ENCODE measurements at places on chromosomes 4 and X.

GRCh38 chr4:23333946-23334878 is 555.6 kb downstream of the PPARGC1A start:
- DNase-seq = no peak

DNA sequence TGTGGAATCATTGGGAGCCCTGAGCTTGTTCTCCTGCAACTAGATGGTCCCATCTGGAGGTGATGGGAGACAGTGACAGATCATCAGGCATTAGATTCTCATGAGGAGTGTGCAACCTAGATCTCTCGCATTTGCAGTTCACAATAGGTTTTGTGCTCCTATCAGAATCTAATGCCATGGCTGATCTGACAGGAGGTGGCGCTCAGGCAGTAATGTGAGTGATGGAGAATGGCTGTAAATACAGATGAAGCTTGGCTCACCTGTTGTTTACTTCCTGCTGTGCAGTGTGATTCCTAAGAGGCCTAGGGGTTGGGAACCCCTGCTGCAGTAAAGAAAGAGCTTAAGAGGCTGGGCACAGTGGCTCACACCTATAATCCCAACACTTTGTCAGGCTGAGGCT is 42.2 kb upstream of the PUDP start:
- no peak for DNase-seq

DNA sequence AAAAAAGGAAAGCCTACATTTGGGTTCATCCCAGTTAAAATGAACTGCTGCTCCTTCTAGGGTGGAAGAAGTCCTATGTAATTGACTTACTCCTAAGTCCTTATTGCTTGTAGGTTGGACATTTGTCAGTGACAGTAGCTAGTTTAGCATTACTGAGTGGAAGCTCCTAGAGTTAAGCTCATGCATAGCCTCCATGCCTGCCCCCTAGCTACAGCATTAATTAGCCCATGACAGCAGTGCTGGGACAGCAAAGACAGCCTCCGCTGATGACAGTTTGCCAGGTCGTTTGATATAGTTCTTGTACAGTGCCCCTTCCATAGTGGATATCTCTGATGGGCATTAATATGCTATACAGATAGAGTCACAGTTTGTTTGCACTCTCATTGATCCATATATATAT is 18.7 kb upstream of the GALNTL6 start:
- no peak for DNase-seq

DNA sequence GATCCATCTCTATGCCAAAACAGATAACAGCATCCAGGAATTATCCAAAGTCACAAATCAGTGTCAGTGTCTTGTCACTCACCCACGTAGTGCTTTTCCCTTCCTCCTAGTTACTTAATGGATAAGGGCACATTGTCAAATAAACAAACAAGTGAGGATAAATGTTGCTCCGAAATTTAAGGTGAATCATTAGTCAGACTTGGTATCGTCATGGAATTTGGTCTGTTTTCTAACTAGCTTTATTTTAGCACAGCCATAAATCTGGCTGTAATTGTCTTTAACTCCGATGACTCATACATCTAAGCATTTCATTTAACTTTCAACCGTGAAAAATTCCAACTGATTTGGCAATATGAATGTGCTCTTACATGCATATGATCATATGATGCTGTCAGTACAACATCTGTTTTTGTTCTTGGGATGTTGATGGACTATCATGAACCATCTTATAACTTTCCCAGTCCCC is 83.3 kb downstream of the SNCA start:
- DNase-seq = no peak

DNA sequence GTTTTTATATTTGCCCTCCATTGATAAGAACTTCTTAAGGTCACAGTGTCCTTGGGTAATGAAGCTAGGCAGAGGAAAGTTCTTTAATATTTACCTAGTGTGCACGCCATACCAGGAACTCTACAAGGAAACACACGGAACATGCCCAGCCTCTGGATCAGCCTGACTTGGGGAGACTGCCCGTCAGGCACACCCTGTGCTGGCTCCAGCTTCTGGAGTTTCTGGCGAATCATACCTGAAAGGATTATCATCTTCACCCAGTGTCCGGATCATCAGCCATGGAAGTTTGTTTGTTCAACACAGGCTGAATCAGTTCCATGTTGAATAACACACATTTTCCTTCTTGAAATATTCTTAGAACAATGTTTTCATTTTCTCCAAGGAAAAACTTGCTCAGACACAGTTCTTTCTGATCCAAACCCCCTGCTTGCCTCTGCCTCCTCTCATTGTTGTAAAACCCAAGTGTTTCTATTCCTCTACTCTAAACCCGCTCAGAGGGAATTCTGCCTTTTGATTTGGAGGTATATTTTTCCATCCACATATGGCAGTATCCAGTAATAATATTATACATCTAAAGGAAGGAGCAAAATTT is 176.7 kb downstream of the SHROOM3 start:
- DNase-seq = no peak

DNA sequence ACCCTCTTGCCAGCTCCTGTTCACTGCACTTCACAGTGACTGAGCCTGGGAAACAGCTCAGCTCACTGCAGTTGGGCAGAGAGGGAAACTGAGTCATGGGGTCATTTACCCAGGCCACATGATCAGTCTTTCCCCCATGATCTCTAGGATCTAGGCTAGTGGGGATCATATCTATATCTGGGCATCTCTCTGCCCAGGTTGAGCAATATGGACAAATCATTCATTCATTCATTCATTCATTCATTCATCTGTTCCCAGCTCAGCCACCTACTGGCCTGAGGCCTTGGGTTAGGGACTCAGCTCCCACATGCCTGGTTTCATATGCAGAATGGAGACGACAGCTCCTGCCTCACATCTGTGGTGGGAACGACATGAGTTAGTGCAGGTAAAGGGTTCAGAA is 45.3 kb upstream of the HMX1 start:
- DNase-seq = no peak

GRCh38 chrX:54641530-54641929 is 111.5 kb downstream of the GNL3L start:
- DNase-seq = no peak

DNA sequence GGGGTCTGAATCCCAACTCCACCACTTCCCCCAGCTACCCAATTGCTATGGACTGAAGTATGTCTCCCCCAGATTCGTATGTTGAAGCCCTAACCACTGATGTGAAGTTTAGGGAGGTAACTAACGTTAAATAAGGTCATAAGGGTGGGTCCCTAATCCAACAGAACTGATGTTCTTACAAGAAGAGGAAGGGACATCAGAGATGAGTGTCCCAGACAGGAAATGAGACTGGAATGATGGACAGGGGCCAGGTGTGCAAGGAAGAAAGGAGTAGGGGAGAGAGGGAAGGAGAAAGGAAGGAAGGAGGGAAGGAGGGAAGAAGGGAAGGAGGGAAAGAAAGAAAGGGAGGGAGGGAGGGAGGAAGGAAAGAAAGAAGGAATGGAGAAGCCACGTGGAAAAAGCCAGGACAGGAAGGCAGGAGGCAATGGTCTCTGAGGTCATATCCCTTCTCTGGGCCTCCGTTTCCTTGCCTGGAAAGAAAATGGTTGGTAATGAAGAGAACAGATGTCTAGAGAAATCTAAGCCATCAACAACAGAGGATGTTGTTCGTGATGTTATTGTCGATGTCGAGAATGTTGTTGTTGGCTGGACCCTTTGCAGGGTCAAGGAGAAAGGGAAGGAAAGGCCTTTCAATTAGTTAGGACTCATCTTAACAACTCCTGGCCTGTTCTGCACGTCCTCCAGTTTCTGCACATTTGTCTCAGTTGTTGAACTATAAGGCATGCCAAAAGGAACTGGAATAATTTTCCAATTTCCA is 59.0 kb upstream of the FGFBP2 start:
- no peak for DNase-seq

- no peak for DNase-seq
Observed at GRCh38 chr4:24249972-24250371, 334.4 kb downstream of the DHX15 start.

DNA sequence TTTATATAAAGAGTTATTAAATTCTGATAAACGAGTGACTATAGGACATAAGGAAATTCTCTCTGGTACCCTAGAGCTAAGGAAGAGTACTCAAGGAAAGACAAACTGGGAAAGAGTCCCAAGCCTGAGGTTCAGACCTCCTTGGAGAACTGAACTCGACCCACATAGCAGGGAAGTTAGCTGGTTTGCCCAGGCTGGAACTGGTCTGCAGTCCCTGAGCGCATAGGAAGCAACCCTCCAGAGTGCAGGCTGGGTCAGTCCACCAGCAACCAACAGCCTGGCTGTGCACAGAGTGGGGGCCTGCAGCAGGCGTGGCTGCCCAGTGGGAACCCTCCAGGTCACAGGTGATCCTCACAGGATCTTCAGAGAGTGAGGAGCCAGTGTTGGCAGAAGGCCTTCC is 114.1 kb downstream of the SOWAHB start:
- no peak for DNase-seq

DNA sequence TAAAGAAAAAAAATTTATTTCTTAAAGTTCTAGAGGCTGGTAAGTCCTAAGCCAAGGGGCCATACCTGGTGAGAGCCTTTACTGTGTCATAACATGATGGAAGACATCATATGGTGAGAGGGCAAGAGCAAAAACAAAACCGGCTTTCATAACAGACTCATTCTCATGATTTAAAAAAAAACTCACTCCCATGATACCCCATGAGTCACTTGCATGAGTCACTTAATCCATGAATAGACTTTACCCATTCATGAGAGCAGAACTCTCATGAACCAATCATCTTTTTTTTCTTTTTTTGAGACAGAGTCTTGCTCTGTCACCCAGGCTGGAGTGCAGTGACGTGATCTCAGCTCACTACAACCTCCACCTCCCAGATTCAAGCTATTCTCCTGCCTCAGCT is 369.7 kb upstream of the DIAPH2 start:
- DNase-seq = no peak

DNA sequence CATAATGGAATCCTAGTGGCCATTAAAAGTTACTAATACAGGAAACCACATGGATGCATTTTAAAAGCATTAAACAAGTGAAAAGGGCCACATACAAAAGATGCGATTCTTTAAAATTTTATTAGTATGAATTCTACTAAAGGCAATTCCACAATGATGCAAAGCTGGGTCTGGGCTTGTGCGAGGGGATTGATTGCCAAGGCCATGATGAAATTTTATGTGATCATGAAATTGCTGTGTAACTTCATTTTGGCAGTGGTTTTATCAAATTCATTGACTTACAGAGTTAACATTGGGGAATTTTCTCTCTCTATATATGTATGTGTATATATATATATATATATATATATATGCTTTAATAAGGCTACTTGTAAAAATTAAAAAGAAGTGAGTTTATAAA is 1142.5 kb upstream of the IGFBP7 start:
- no peak for DNase-seq

GRCh38 chr4:180932370-180933001 is 1310.7 kb upstream of the TENM3 start:
- no peak for DNase-seq

- DNase-seq = no peak
Observed at GRCh38 chrX:8748855-8749254, 16.9 kb upstream of the ANOS1 start.

DNA sequence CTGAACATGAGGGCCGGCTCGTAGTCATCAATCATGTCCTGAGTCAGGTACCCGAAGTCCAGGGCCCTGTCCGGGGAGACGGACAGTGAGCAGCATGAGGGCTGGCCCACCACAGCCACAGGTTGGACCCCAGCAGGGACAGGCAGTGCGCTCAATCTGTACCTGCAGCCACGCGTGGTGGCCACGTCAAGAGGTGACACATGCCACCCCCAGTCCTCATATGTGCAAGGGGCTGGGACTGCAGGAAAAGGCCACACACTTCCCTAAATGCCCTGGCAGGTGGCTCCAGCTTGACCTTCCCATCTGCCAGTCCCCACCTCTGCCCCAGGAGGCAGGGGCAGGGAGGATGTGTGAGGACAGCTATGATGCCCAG is 73.8 kb upstream of the MXD4 start:
- no peak for DNase-seq

DNA sequence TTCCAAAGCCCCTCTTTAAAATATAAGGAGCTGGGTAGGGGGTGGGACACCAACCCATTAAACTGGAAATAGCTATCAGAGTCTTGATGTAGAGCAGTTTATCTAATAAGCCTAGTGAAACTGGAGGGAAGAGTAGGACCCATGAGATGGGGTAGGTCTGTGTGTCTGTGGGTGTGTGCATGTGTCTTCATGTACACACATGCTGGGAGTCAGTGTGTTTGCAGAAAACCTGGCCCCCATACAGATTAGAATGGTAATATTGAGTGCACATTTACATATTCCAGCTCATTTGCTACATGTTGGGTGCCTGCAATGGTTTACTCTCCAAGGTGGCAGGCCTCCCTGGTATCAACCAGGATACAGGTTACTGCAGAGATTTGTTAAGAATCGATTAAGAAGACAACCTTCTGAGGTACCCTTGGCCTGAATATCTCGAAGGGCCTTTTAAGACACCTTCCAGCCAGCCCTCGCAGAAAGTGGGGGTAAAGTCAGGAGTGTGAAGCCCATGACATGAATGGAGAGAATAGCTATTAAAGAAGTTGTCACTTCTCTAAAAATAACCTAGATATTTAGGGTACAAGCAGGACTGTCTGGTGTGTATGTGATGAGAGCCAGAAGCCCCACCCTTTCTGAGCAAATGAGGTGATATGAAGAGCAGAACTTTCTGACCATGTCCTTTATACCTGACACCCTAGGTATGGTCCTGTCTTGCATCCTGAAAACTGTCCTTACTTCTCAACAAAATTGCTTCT is 75.7 kb upstream of the TEX13D start:
- no peak for DNase-seq

DNA sequence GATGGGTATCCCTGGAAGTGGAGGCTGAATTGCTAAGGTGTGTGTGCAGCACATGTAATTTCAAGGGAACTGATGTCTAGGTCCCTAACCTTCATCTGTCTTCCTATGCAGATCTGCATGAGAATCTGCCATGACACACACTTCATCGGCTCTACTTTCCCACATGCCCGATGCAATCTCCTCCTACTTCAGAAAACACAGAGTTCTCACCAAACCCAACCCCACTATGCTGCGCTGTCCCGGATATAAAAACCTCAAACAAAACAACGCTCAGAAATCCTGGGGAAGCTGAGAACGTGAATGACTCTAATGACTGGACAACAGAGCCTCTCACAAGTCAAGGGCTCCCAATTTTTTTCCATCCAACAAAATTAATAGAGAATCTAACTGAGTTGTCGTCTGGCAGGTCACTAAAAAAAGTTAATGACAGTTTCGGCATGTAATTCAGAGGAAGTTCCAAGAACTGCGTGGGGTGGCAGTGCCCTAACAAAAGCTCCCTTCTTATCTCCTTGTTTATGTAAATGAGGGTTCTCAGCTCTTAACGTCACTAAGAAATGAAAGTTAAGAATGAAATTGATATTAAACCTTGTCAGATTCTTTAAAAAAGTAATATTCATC is 39.0 kb downstream of the STX18 start:
- DNase-seq = no peak

DNA sequence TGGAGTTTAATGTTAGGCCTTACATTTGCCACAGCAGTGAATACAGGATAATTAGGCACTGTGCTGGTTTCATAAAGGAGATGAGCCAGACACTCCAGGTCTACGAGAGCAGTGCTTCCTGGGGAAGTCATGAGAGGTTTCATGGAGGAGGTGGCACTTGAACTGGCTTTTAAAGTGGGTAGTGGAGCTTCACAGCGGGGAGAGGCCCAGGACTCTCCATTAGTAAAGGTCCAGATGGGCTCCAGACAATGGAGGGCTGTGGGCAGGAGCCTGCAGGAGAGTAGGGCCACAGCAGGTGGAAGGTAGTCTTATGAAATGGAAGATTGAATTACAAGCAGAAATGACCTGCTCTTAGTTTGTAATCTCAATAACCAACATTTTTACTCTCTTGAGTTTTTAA is 29.0 kb downstream of the CLDN22 start:
- no peak for DNase-seq
